Left renal cortex interstitium (tissue), 4 donors: ENCODE measurements at places on chromosomes 16 and 17. TPM values are rescaled to one million over a fixed set of nuclear protein-coding genes. Genes with fewer than 3 reads are reported as not detected.

Gene FBXL16
- polyA plus RNA-seq, result 1.7 TPM

DNA sequence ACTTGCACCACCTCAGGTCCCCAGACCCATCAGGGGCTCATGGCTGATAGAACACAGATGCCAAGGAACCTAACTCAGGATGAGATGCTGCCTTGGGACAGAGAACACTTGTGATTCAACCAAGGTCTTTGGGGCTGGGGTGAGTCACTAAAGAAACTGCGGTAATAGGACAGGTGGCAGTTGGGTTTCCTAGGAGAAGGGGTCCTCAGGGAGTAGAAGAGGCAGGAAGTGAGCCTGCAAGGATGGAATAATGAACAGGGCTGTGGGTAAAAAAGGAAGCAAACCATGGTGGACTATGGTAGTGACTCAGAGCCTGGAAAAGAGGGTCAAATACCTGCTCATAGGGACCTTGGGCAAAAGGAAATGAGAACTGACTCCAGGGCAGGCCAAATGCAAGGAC is 6.5 kb upstream of the PNPO start:
- no peak for DNase-seq

GRCh38 chr17:72711521-72712310 is 380.8 kb downstream of the SLC39A11 start:
- DNase-seq, result no peak

- DNase-seq, result no peak
Observed at GRCh38 chr16:31435341-31436220, 7.0 kb downstream of the ZNF843 start.

DNA sequence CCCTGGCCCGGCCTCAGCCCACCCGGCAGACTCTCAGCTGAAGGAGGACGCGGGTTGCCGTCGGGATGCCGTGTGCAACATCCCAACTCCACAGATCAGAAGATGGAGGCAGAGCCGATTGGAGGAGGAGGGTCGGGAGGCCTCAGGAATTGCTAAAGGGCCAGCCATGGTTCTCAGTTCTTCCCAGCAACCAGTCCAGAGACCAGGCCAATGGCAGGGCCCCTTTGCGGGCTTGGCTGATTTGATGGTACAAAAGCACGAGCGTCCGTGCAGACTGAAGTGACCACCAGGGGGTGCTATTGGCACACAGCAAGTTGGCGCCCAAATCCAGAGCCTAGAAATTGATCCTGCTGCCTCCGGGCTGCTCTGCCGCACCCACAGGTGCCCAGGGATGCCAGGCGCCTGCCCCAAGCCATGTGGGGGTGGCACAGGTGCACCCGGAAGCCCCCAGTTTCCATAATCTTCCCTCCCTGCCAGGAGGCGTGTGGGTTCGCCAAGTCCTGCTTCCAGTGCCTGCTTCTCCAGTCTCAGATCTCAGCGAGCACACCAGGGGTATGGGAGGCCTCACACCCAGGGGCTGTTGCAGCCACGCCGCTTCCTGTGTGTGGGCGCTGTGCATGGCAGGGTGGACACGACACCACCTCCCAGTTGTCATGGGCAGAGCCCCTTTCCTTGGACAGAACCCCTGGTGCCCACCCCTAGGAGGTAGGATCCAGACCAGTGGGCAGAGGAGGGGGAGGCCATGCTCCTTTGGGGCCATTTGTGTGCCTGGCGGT is 7.1 kb upstream of the TEX19 start:
- DNase-seq, result no peak

Gene HCRT
- not detected for polyA plus RNA-seq

- DNase-seq, result no peak
Observed at GRCh38 chr17:16378636-16379282, 2.1 kb upstream of the UBB start.

GRCh38 chr17:15340966-15341365 is 431 bp downstream of the TEKT3 start:
- DNase-seq, result no peak

DNA sequence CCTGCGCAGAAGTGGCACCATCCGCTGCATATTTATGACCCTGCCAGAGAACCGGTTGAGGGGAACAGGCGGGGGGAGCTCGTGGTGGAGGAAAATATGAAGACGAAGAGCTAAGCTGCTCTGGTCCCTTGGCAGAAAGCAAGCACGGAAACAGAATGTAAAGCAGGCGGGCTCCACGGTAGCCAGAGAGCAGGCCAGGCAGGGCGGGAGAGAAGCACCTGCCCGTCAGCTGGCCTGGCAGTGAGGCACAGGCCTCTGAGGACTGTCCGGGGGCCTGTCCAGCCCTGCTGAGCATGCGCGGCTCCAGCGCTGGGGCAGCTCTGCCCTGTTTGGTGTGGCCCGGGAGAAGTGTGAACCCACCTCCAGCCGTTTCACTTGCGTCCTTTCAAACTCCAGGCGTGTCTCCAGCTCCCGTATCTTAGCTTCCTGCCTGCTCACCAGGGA is 46.7 kb downstream of the PIPOX start:
- no peak for DNase-seq

- DNase-seq, result no peak
Observed at GRCh38 chr17:63601439-63602371, 1.0 kb downstream of the TACO1 start.

DNA sequence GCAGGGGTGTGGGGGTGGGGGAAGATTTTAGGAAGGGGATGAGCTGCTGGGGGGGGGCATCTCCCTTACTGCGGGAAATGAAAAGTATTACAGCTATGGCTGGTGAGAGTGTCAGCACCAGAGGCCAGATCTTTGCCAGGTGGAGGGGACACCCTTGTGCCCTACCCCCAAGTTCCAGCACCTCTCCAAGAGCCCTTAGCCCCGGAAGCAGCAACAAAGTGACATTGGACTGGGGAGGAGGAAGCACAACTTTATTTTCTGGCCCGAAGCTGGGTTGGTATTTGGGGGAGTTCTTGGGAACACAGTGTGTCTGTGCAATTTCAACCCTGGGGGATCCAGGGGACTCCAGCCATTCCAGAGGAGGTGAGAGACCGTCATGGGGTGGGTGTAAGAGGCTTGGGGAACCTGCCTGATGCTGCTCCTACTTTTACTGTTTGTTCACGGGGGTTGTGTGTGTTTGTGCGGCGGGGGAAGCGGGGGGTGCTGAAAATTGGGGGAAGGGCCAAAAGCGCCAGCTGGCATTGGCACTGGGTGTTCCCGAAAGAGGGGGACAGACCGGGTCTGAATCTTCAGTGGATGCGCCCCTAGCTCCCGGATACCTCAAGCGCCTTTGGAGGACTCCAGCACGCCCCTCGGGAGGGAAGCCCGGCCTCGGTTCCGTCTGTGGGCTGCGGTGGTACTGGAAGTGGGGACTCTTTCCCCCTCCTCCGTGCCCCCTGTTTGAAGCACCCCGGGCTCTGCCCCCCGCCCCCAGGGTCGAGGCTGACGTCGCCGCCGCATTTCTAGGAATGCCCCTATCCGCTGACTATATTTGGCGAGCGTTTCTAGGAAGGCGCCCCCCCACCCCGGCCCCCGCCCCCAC is 230.3 kb downstream of the MRTFB start:
- DNase-seq, result no peak

GRCh38 chr16:84024854-84025253 is 17.7 kb downstream of the SLC38A8 start:
- no peak for DNase-seq
